ENCODE measurements at places on chromosomes 5 and 9.

DNA sequence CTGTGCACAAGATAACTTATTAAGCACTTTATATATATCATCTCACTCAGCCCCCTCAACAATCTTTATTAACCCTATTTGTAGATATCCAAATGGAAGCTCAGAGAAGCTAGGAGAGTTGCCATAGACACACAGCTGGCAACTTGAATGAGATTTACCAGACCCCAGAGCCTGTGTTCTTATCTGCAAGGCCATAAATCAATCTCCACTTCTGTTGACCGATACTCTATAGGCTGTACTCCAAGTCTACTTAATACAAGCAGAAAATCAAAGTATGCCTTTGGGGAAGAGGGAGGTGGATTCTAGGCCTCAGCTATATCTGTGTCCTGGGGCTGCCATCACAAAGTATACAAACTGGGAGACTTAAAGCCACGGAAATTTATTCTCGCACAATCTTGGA is 6.0 kb upstream of the IL9 start:
- DNase-seq, result no peak

DNA sequence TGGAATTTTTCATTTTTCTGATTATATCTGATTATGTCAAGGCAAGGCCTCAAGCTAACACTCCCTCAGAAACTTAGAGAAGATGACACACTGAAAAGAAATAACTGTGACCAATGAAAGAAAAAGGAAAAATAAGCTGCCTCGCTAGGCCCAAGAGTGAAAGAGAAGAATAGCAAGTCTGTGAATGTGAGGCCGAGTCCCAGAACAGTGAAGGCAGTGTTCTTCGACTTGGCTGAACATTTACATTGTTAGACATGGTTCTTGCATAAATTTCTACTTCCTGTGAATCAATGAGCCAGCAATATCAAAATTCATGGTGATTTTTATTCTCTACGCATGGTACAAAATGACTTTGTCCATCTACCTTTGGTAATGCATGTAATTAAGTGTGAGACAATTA is at the start of gene ATP10B:
ATP10B (minus strand) TSS at position 163 of the 400 bp plus-strand sequence. CDS start 164,137 bp downstream, outside the sequence.
- no peak for DNase-seq

DNA sequence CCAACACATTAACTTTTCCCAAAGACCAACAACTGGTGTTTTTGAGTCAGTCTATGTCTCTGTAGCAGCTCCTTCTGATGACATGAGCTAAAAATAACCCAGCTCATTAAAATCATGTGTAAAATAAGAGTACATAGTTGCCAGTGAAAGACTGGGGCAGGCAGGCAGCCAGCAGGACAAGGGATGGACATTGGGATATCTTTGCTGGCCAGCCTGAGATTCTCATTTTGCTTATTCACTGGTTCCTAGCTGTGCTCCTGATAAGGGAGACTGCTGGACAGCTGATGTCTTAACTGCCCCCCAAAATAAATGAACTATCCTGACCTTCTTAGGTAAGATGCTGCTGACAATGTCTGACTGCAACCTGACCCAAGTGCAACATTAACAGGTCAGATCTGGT is 33.9 kb downstream of the EPB41L4B start:
- DNase-seq, result no peak

GRCh38 chr9:88691091-88691490 is 156.1 kb downstream of the NXNL2 start:
- DNase-seq, result no peak

DNA sequence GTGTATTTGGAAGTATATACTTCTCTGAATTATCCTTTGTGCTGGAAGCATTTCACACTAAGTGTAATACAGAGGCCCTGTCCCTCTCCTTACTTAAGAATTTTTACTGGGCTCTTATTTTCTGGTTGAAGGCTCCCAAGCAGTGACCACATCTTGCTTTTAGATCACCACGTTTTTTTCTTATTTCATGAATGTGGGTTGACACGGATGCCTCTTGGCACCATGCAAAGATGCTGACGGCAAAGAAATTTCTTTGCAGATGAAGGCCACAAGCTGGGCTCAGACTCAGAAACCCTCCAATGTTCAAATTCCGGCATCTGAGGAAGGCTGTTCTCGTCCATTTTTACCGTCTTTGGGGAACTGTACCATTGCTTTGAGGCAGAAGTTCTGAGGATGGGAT is 168.5 kb downstream of the HMHB1 start:
- DNase-seq, result no peak

DNA sequence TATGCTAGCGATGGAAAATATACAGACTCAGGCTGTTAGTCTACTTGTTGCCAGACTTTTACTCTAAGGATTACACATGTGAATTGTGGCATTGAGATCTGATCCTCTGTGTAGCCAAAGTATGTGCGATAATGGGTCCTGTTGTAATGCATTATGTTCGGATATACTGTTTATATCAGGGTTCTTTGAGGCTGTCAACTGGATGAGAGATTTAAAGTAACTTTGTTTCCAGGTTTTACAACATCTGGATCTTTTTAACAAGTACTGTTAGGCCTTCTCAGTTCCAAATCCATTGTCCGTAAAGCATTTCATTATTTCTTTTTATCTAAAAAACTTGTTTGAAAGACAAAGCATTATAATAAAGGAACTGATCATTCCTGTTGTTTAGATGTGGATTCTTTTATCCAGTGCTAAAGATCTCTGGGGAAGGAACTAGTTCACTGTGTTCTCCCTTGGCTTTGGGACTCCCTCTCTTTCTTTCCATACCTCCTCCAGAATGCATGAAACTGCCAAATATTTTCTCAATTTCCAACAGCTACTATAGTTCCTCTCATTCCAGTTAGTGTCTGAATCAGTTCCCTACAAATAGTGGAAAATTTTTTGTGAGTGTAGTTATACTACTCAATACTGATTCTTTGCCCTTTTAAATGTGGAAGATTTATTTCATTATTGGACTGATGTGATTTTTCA is 68.8 kb downstream of the HACD4 start:
- no peak for DNase-seq

- DNase-seq, result no peak
Observed at GRCh38 chr9:93205045-93205768, 21.3 kb downstream of the WNK2 start.

DNA sequence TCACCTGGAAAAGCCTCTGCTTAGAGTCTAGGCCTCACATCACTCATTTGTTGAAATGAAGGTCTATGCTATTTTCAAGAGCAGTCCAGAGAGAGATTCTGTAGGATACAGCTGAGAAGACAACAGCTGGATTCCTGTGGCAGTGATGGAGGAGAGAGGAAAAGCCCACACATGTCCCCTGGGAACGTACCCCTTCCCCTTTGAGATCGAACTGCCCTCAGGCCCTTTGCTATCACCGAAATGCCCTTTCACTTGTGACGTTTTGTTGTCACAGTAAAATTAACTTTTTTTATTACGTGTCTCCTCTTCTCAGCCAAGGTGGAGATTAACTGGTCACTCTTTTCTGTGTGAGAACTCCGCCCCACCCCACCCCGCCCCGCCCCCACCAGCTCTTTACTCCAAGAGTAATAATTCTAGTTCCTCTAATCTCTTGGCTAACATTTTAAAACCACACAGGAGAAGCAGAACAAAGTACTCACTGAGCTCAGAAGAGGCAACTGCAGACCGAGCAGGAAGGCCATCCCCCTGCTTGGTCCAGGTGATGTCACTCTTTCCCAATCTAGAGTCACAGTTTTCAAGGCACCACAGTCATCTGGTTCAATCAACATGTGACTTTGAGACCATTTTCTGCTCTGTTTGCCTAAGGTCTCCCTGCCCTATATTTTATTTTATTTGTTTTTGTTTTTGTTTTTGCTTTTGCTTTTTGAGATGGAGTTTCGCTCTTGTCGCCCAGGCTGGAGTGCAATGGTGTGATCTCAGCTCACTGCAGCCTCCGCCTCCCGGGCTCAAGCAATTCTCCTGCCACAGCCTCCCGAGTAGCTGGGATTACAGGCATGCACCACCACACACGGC is 105.6 kb downstream of the SUSD1 start:
- no peak for DNase-seq

- no peak for DNase-seq
Observed at GRCh38 chr9:78622126-78622525, 325.2 kb downstream of the PSAT1 start.

- no peak for DNase-seq
Observed at GRCh38 chr5:61673007-61673735, 341.1 kb downstream of the ZSWIM6 start.

DNA sequence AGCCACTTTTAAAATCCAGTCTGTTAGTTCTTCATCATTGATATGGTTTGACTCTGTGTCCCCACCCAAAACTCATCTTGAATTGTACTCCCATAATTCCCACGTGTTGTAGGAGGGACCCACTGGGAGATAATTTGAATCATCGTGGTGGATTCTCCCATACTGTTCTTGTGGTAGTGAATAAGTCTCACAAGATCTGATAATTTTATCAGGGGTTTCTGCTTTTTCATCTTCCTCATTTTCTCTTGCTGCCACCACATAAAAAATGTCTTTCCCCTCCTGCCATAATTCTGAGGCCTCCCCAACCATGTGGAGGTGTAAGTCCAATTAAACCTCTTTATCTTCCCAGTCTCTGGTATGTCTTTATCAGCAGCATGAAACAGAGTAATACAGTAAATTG is 26.9 kb upstream of the SH3TC2 start:
- DNase-seq, result no peak

GRCh38 chr5:151721812-151722391 is 35.2 kb upstream of the SPARC start:
- no peak for DNase-seq

DNA sequence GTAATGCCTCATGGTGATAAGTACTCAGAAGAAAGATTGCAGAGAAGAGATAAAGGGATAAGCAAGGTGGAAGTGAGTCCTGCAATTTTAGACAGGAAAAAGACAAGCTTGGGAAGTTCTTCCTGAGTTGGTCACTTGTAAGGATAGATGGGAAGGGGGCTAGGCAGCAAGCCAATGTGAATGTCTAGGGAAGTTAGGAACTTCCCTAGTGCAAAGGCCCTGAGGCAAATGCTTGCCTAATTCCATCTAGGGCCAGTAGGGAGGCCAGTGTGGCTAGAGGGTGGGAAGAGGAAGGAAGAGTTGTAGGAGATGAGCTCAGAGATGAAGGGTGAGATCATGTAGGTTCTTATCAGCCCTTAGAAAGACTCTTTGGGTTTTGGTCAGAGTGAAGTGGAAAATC is 206.6 kb downstream of the MAT2B start:
- DNase-seq, result no peak

- DNase-seq, result no peak
Observed at GRCh38 chr5:6950860-6951259, 237.6 kb downstream of the TENT4A start.

DNA sequence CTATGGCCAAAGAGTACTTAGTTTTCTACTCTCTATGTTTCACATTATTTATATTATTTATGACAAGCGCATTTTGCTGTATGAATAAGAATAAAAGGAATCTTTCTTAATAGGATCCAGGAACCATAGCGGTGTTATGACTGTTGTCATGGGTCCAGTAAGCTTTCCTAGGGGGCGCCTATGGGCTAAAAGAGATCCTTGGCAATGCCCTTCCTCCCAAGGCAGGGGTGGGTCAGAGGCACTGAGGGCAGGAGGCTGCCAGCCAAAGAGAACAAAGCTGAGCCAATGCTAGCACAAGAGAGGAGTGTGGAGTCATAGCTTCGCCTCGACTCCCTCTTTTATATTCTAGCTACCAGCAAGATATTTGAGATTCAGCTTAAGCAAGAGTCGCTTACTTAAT is 98.4 kb upstream of the GNAQ start:
- no peak for DNase-seq
